ENCODE measurements at places on chromosomes 7 and 10.

DNA sequence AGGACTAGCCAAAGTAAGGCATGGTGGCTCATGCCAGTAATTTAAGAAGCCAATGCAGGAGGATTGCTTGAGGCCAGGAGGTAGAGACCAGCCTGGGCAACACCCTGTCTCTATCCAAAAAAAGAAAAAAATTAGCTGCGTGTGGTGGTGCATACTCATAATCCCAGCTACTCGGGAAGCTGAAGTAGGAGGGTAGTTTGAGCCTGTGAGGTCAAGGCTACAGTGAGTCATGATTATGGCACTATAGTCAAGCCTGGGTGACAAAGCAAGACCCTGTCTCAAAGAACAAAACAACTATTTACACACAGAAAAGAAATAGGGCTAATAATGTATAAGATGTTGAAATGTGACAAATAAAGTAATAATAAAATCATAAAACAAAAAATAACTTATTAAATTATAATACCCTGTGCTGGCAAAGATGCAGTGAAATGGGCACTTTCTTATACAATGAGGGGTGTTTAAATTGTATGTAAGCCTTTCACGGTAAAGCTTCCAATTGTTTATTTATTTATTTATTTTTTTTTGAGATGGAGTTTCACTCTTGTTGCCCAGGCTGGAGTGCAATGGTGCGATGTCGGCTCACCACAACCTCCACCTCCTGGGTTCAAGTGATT lies 175.2 kb downstream of the TPST1 start:
- DNase-seq, result no peak

GRCh38 chr7:27767374-27767773 lies 27.4 kb downstream of the TAX1BP1 start:
- DNase-seq, result no peak

DNA sequence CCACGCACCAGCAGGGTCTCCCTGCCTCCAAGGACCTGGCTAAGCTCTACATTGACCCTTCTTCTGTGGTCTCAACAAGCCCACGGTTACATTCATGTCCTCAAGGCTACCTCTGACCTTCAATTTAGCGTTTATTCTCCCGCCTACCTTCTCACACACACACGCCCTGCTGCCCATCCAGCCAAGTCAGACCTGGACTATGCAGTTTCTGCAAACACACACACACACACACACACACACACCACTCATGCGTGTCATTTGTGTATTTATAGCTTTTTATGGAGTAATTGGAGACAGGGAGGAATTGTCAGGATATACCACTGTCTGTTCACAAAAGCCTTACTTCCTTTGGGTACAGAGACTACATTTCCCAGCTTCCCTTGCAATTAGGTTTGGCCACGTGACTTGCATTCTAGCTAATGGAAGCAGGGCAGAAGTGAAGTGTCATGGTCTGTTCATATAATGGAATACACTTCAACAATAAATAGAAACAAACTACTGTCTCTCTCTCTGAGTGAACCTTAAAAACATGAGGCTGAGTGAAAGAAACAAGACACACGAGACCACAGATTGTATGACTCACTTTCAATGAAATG lies 53.8 kb upstream of the CPXM2 start:
- DNase-seq, result no peak

DNA sequence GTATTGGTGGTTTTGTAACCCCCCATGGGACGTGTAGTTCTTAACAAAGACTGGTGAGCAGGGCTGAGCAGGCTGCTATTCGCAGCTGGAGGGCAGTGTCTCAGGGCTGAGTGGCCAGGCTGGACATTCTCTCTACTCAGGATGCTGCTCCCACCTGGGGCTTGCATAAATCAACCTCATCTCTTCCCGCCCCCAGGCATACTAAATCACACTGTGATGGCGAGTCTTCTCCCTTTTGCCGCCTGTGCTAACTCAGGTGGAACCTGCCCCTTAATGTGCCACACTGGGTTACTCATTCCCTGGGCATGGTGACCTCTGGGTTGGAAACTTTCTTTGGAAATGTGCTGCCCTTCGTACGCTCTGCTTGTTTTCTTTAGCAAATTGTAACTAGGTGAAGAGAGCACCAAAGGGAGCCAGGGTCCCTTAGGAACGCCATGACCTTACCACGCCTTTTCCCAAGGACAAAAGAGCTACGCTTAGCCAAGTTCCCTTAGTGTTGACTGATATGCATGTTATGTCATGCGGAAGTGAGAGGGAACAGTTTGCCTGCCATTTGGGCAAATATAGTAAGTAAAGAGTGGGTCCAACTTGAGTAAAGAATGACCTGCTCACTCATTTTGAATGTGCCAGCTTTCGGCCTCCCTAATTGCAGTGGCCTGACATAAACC lies 40.4 kb upstream of the COBL start:
- no peak for DNase-seq

DNA sequence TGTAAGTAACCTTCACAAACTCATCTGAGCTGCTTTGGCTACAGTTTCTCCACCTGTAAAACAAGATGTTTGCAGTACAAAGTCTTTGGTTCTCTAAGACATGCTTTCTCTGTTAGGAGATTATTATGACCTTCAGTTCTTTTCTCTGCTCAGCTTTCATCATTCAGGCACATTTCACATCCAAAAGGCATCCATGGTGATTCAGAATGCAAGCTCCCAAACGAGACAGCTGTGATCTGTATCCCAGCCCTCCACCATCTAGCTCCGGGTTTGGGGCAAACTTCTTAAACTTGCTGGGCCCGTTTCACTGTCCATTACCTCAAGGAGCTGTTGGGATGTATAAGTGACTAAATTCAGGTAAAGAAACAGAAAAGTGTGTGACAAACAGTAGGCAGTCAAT lies 95.8 kb upstream of the COL1A2 start:
- no peak for DNase-seq

DNA sequence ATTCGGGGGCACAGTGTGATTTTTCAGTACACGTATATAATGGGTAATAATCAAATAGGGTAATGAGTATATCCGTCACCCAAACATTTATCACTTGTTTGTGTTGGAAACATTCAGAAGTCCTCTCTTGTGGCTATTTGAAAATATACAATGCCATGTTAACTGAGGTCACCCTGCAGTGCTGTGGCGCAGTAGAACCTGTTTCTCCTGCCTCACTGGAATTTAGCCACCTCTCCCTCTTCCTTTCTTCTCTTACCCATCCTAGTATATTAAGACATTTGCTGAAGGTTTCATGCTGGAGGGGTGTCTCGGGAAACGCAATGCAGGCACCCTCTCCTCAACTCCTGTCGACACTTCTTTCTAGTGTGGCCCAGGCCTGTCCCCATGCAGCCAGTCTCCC lies 425.3 kb upstream of the MKI67 start:
- DNase-seq, result no peak

GRCh38 chr10:3919709-3920308 lies 134.8 kb upstream of the KLF6 start:
- no peak for DNase-seq

GRCh38 chr7:68218461-68218860 lies 1221.8 kb downstream of the TYW1 start:
- no peak for DNase-seq

GRCh38 chr7:30116771-30117170 lies 18.0 kb upstream of the MTURN start:
- peak; percentile 90 for DNase-seq

GRCh38 chr7:30331338-30331737 lies 46.9 kb downstream of the ZNRF2 start:
- DNase-seq, result no peak

DNA sequence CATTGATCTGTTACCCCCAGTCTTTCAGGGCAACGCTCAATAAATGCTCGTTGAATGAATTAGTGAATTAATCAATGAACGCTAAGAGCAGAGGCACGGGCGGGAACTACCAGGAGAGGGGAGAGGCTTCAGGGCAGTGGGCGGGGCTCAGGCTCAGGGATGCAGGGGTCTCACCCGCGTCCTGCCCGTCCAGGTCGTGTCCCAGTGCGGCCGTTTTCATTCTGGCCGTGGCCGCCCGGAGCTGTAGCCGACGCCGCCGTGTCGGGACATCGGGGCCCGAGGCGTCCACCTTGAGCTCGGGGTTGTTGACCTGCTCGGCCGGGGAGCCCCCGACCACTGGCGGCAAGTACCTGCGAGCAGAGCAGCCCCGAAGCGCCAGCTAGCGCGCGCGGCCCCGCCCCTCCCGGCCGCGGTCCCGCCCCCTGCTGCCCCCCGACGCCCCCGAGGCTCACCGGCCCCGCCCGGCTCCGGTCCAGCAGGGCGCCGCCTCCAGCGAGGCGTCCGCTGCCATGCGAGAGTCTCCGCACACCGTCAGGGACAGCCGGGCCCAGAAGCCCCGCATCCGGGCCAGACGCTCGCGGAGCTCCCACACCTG lies 2.8 kb upstream of the GAL3ST4 start:
- DNase-seq, result no peak

DNA sequence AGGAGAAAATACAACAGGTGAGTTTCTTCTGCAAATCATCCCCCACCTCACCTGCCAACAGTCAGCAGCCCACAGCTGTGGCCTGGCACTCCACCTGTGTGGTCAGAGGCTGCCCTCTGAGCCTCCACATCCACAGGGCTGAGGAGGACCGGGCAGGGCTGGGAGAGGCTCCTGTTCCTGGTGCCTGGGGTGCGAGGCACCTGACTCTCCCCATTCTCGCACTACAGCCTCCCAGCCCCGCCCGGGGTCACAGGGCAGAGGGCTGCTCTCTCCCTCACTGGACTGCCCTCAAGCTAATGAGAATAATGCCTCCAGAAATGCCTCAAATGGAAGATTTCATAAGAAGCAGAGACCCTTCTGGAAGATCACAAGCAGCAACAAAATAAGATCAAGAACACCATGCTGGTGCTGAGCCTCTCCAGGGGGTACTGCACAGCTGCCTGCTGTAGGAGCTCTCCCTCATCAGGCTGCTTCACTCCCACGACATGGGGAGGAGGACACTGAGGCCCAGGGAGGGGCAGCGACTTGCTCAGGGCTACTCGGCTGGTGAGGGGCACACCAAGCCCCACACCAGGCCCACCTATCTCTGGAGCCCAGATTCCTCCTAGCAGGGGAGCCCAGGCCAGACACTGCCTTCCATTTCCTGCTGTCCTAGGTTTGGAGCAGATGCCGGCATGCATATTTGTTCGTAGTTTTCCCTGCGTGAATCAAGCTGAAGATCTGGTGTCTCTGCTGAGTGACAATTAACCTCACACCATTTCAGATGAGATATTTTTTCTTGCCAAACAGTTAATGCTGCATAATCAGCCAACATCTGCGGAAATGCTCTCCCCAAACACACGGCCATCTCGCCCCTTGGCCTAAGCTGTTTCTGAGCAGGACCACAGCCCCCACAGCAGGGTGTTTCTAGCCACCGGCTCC lies 76.5 kb downstream of the FAM53B start:
- DNase-seq, result no peak

DNA sequence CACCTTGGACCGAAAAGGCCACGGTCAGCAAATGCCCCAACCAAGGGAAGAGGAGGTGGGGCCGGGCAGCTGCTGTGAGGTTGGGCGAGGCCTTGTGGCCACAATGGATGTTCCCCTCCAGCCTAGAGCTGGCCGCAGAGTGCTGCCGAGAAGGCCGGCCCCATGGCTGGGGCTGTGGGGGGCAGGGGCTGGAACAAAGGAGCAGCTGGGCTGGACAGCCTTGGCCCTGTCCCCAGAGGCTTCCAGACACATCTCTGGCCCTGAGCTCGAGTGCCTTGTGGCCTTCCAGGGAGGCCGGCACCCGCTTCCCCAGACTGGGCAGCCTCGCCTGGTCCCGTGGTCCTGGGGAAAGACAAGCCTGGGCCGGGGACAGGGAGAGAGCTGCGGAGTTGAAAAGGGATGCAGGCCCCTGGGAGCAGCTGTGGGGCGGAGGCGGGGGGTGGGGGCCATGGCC lies 88.0 kb downstream of the PDGFA start:
- peak; percentile 71 for DNase-seq

- no peak for DNase-seq
These were observed 150.7 kb downstream of the BTAF1 start for GRCh38 chr10:92074126-92074887.

GRCh38 chr7:122881324-122881723 lies 4.9 kb downstream of the CADPS2 start:
- DNase-seq, result no peak

DNA sequence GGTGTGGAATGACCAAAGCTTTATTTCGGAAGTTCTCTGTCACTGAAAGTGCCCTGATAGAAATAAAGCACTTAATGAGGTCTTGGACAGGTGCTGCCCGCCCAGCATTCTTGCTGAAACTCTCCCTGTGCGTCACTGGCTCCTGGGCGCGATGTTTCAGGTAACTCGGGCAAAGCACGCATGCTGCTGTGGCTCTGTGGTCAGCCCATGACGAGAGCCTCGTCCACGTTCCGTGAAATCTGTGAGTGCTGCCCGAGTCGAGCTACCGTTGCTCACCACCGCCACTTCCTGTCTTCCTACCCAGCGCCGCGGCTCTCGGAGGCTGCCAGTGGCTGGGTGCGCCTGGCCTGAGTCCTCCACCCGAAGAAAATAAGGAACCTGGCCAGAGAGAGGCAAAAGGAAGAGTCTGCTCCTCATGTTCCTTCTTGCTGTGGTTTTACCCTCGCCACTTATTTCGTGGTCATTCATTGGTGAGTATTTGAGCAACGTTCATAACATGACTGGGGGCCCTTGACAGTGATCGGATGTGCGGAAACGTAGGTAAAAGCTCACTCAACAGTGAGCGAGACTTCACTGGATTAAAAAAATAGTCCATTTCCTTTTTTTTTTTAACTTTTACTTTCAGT lies 95.5 kb downstream of the MAP3K8 start:
- peak; percentile 27 for DNase-seq

DNA sequence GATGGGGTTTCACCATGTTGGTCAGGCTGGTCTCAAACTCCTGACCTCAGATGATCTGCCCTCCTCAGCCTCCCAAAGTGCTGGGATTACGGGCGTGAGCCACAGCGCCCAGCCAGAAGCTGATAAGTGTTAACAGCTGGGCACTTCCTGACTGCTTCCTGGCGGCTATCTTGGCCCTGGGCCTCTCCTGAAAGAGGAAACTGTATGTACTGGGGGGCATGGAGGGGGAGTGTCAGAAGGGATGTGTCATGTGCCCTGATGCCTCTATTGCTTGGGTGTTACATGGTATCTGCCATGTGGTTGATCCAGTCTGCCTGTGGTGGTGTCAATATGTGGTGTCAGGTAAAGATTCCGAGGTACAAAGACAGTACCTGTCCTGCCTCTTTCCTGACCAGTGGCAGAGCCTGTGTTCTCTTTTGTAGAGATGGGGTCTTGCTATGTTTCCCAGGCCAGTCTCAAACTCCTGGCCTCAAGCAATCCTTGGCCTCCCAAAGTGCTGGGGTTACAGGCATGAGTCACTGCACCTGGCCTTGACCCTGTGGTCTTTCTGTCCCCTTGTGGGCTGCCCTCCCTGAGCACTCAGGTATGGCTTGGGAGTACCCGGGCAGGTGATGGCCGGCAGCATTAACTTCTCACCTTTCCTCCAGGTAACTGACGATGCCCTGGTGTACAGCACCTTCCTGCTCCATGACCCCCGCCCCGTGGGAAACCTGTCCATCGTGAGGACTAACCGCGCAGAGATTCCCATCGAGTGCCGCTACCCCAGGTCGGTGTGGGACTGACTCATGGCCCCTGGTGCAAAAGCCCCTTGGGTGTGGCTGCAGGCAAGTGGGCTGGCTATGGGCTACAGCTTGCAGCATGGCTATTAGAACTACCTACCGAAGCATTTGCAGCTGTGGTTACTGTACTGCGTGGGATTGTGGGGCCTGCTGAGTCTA lies 4.4 kb downstream of the ZP3 start:
- DNase-seq, result no peak
